Activated T-helper 1 cell treated with anti-CD3 and anti-CD28 coated beads, Interleukin-12 subunit alpha, Interleukin-12 subunit beta, Interleukin-2, Interleukin-4 antibody, amounts not matched to agents 30 ng/mL and 10 ng/mL and 1 ng/mL, durations not matched to agents 14 hours and 24 hours and 36 hours (primary cell): ENCODE measurements at places on chromosomes 4 and X. TPM values are rescaled to one million over a fixed set of nuclear protein-coding genes. Genes with fewer than 3 reads are reported as not detected.

Gene LDB2
- not detected in 2 replicates for total RNA-seq

Gene PLAC8
- 35.5 and 41.9 TPM in 2 replicates for total RNA-seq

Gene RBM3
- 318 and 338 TPM in 2 replicates for total RNA-seq

Gene TCEAL5
- not detected in 2 replicates for total RNA-seq

Gene MAGED4B
- 0.32 TPM in 1 of 2 replicates, not detected in the other for total RNA-seq

Gene HSPA4L
- 2.5 and 3.8 TPM in 2 replicates for total RNA-seq

Gene CT47B1
- not detected in 2 replicates for total RNA-seq

Gene CYTL1
- not detected in 2 replicates for total RNA-seq

Gene RAB33A
- 20.5 and 21.5 TPM in 2 replicates for total RNA-seq

Gene INTS12
- 18.7 and 22.4 TPM in 2 replicates for total RNA-seq

Gene FRMD7
- total RNA-seq = not detected in 2 replicates

Gene APEX2
- total RNA-seq = 33.9 and 36.8 TPM in 2 replicates

Gene OFD1
- 21.9 and 22.0 TPM in 2 replicates for total RNA-seq

Gene CLGN
- not detected in 2 replicates for total RNA-seq
